ENCODE measurements at places on chromosomes 4 and X. TPM values are rescaled to one million over a fixed set of nuclear protein-coding genes. Genes with fewer than 3 reads are reported as not detected.

The CBR4 gene
- total RNA-seq: 20.1 TPM

The ZNF630 gene
- total RNA-seq: 1.5 TPM

The LRRC66 gene
- 0.17 TPM for total RNA-seq

The CPE gene
- 1.1 TPM for total RNA-seq
